ENCODE measurements at places on chromosomes 12 and 14.

- no peak for DNase-seq
Observed at GRCh38 chr12:12008232-12008850, 62.4 kb upstream of the BCL2L14 start.

DNA sequence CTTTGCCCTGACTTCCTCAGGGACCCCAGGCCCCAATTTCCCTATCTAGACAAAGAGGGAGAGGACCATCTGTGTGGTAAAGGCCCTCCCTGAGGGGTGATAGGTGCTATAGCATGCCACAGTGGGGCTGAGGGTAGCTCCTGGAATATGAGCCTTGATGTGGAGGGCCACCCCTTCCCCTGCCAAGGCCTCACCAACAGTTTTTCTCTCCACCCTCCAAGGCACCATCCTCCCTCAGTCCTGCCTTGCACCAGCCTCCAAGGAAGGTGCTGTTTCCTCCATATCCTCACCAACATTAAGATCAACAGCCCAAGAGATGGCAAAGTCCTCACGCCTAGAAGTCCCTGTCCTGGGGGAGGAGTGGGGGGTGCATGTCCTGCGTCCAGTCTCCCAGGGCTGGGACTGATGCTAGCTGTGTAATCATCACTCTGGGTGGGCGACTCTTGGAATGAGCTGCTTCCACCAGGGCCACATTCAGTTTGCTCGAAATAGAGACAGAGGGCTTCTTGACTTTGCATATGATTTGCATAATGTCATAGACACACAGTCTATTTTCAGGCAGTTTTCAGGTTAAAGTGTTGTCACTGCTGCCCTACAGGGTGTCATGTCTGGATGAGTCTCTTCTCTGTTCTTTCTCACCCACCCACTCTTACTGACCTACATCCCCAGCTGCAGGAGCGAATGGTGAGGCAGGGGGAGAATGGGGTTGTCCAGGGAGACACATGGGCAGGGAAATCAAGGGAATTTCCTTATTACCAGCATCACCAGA is 17.4 kb downstream of the ACVRL1 start:
- DNase-seq = no peak

GRCh38 chr12:111467857-111468241 is 62.1 kb downstream of the SH2B3 start:
- DNase-seq = no peak

- no peak for DNase-seq
Observed at GRCh38 chr12:6158749-6159148, 34.3 kb upstream of the VWF start.

DNA sequence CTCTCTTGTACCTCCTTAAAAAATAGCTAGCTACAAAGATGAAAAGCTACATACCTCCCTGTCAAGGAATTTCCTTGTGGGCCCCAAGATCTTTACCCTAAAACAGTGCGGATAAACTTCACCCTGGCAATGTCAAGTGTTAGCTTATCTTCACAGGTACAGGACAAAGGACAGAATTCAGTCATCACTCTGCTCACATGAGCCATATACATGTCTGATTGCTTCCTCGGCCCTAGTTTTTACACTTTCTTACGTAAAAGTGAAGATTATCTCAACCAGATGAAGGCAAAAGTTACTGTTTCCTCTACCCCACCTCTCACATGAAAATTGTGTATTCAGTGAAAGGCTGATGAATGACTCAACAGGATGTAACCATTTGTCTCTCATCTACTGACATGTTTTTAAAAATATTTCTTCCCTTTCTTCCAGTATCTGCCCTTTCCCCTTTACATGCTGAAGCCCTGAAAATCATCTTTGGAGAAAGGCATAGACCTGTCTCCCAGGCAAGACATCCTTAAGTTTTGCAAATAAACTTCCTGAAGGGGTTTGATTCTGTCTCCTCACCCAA is 890.1 kb downstream of the GALC start:
- no peak for DNase-seq

DNA sequence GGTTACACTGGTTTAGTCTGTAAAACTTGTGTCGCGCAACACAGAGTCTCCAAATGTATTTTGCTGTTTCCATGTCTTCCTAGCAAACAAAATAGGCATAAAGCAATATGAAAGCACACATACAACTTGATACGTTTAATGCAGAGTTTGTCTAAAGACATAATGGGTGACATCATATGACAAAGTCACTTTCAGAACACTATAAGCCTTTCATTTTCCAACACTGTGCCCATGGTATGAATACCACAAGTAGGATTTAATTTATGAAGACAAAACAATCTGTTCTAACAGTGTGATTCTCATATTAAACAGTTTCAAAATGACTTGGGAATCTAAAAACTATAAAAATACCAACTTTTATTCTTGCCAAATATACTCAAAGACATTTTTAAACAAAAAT is 58.4 kb downstream of the PTPN21 start:
- DNase-seq = no peak

GRCh38 chr14:55084401-55085059 is 33.1 kb downstream of the MAPK1IP1L start:
- no peak for DNase-seq

DNA sequence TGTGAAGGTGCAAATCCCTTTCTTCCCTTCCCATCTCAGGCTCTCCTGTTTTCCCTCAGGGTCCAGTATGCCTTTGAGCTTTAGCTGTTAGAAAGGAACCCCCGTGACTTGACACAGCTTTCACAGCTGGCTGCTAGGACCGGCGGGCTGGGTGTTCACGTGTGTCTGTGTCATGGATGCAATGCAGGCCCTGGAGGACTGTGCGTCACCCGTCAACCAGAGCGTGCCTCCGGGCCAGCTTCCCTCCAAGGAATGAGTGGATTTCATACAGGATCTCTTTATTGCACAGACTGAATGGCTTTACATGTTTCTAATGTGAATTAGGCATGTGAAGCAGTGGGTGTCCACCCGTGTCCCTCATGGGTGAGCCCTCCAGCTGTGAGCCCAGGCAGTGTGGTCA is 77.4 kb downstream of the AACS start:
- DNase-seq = no peak

GRCh38 chr12:48988030-48988649 is 10.0 kb downstream of the WNT1 start:
- DNase-seq = no peak

- no peak for DNase-seq
Observed at GRCh38 chr12:95543305-95543704, 8.0 kb downstream of the USP44 start.

- no peak for DNase-seq
Observed at GRCh38 chr14:104680806-104681688, 8.4 kb upstream of the INF2 start.

GRCh38 chr14:90058876-90059458 is 2.8 kb upstream of the KCNK13 start:
- DNase-seq = no peak

DNA sequence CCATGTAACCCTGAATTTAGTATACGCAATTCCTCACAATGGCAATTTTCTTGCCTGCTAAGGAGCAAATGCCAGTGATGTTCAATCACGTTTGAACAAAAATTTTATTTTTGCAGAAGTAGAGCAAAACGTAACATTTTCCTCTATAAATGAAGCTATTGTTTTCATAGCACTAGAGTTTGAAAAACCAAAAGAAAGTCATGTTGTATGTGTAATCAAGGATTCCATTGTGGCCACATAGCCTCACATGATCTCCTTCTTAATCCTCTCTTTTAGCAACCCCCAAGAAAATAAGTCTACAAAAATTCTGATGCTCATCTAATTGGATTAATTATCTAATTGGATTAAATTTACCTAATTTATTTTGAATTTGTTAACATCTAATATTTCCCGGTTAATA is 1217.4 kb upstream of the FLRT2 start:
- no peak for DNase-seq

DNA sequence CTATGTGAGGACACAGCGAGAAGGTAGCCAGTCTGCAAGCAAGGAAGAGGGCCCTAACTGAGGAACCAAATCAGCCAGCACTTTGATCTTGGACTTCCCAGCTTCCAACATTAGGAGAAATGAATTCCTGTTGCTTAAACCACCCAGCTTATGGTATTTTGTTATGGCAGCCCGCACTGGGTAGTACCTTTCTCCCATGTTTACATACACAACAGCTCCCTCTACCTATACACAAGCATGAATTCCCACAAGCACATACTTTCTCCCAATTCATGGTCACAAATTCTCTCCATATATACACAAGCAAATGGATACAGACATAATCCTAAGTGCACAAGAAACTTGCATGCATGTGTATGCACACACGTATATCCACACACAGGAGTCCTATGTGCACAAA is 7.4 kb downstream of the ITGB7 start:
- DNase-seq = no peak

DNA sequence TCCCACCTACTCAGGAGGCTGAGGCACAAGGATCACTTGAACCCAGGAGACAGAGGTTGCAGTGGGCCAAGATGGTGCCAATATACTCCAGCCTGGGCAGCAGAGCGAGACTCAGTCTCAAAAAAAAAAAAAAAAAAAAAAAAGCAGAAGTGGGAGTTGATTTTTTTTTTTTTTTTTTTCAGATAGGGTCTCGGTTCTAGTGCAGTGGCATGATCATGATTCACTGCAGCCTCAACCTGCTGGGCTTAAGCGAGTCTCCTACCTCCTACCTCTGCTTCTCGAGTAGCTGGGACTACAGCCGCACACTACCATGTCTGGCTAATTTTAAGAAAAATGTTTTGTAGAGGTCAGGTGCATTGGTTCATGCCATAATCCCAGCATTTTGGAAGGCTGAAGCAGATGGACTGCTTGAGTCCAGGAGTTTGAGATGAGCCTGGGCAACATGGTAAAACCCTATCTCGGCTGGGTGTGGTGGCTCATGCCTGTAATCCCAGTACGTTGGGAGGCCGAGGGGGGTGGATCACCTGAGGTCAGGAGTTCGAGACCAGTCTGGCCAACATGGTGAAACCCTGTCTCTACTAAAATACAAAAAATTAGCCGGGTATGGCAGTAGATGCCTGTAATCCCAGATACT is 16.3 kb upstream of the HSP90AA1 start:
- DNase-seq = no peak

GRCh38 chr12:117702741-117703140 is 266.0 kb downstream of the KSR2 start:
- no peak for DNase-seq

DNA sequence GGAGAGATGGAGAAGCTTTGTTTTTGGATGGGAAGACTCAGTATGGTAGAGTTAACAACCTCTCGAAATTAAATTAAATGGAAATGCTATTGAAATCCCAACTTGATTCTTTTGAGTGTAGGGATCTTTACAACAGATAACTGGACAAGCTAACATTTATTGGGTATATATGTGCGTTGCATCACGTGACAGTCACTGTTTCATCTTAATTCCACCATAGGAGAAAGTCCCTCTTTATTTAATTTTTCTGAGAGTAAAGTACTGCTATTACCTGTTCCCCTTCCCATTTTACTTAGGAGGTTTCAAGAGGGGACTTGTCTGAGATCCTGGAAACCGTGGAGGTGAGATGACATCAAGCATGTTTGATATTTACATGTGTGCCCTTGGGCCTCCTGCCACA is 11.1 kb upstream of the DAO start:
- no peak for DNase-seq

DNA sequence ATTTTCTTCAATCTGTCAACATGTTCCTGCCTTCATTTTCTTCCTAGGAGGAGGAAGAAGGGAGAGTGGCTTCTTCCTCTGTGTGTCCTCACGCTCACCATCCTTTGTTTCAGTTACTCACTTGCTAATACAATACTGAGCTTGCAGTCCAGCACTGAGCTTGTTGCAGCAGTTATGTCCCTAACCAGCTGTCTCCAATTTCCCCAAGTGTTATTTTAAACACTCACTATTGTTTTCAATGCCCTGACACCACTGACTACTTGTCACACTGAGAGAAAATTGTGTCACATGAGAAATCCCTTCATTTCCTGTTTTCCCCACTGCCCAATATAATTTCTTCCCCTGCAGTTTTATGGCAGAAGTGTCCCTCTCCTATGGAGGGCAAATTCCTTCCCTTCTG is 53.4 kb downstream of the HSD17B6 start:
- no peak for DNase-seq

GRCh38 chr12:132262256-132263060 is 66.9 kb downstream of the GALNT9 start:
- DNase-seq = no peak

DNA sequence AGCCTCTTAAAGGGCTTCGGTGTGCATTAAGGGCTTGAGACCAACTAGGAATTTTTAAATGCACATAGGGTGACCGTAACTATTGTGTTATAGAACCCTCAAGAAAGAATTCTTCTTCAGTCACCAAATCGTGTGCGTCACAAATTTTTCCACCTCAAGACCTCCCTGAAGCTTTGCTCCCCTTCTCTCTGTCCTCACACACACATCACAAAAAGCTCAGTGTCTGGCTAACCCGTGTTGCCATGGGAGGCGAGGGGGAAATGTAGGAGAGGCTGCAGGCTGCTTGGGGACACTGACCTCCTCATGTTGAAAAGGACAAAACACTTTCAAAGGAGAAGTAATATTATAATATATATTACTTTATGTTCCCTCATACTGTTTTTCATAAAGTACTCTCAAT is 10.6 kb downstream of the SSPN start:
- no peak for DNase-seq

DNA sequence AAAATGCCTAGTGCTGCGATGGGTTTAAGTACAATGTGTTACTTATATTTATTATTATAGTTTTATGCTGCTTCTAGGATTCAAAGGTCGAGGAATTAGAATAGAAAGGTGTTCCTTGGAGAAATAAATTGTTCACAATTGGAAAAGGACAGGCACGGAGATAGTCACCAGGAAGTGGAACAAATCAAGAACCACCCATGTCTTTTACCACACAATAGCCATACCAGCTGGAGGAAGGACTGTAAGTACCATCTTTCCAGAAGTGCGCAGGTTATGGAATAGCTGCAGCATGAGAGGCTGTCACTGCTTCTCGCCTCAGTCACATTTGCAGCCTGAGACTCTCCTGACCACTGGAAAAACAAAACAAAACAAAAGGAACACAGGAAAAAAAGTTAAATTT is 40.5 kb upstream of the MANSC4 start:
- no peak for DNase-seq

- DNase-seq = no peak
Observed at GRCh38 chr12:7610006-7610405, 55.7 kb downstream of the APOBEC1 start.

DNA sequence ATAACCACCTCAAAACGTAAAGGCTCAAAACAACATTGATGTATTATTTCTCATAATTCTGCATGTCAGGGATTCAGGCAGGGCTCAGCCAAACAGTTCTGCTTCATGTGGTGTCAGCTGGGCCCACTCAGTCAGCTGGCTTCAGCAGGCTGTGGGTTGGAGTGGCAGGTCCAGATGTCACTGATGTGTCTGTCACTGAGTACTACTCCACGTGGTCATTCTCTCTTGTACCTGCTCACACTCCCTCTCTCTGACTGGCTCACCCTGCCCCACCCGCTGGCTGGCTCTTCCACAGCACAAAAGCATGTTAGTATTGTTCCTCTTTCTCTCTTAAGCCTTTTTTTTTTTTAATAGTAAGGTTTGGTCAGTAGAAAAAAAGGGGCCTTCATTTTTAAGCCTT is 182.4 kb downstream of the DICER1 start:
- DNase-seq = no peak

GRCh38 chr12:26799741-26800140 is 33.3 kb downstream of the ITPR2 start:
- no peak for DNase-seq

GRCh38 chr12:89126712-89127111 is 225.6 kb downstream of the DUSP6 start:
- DNase-seq = no peak

GRCh38 chr12:92506460-92506859 is 196.3 kb upstream of the PLEKHG7 start:
- DNase-seq = no peak

All from NCI-H2081 treated with DMSO at 0.1 percent for 48 hours (cell line).